Ureter (tissue), 1 donor: ENCODE measurements at places on chromosomes 6 and 20. TPM values are rescaled to one million over a fixed set of nuclear protein-coding genes. Genes with fewer than 3 reads are reported as not detected.

- DNase-seq: no peak
Observed at GRCh38 chr6:25270559-25270958, 8.6 kb upstream of the CARMIL1 start.

- no peak for DNase-seq
Observed at GRCh38 chr20:46872328-46873211, 22.1 kb upstream of the EYA2 start.

DNA sequence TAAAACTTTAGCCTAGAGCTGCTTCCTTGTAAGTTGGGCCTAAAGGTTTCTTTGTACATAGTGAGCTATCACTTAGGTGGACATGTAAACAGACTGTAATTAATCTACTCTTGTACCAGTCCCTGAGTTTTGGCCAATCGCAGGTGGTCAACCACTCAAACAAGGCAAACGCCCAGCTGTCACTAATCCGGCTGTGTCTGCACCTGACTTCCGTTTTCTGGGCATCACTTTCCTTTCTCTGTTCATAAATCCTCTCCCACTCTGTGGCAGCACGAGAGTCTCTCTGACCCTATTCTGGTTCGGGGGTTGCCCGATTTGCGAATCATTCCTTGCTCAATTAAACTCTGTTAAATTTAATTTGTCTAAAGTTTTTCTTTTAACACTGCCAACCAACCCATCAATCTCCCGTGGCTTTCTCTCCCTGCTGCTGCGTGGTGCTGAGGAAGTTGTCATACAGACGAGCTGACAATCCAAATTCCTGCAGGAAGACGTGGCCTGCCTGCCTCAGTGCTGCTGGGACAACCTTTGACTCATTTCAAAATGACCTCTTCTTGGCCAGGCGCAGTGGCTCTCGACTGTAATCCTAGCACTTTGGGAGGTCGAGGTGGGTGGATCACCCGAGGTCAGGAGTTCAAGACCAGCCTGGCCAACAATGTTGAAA lies 206.3 kb downstream of the QKI start:
- DNase-seq: no peak

DNA sequence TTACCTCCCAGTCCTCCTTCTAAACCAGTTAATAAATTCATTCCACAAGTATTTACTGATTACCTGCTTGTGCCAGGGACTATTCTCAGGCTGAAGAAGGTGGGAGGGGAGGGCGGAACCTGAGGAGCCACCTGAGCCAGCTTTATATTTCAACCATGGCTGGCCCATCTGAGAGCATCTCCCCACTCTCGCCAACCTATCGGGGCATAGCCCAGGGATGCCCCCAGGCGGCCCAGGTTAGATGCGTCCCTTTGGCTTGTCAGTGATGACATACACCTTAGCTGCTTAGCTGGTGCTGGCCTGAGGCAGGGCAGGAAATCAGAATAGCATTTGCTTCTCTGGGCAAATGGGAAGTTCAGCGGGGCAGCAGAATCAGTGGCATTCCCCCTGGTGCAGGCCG lies 4.9 kb upstream of the AAR2 start:
- DNase-seq: no peak

DNA sequence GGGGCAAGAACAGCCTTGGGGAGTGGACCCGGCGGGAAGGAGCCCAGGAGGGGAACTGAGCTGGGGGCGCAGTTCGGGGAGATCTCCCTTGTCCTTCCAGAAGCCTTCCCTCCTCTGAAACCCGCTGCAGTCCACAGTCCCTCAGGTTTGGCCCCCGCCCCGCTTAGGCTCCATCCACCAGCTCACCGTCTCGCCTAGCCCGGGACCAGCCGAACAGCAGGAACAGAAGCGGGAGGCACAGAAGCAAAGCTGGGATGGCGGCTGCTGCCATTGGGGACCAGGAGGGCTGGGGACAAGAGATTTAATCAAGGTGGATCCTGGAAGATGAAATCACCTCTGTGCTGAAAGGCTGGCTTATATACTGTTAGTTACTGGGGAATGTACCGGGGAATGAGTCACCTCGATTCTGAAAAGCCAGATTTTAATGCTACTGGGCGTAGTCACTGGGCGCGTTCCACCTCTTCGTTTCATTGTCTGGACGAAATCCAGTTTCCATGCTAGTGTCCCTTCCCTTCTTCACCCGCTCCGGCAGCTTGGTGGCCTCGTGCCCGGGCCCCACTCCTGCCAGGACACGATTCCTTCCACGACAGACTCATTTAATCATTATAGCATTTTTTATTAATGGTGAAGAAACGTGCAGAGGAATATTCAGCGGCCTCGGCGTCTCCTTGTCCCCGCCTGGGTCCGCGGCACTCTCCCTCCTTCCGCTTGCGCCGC lies at the start of gene RAET1L:
Gene RAET1L (minus strand): TSS at position 332 of the 717 bp plus-strand sequence. CDS start 61 bp downstream, at position 271.
- DNase-seq: peak; percentile 76

GRCh38 chr20:22795871-22796270 lies 211.5 kb upstream of the FOXA2 start:
- DNase-seq: peak; percentile 61

DNA sequence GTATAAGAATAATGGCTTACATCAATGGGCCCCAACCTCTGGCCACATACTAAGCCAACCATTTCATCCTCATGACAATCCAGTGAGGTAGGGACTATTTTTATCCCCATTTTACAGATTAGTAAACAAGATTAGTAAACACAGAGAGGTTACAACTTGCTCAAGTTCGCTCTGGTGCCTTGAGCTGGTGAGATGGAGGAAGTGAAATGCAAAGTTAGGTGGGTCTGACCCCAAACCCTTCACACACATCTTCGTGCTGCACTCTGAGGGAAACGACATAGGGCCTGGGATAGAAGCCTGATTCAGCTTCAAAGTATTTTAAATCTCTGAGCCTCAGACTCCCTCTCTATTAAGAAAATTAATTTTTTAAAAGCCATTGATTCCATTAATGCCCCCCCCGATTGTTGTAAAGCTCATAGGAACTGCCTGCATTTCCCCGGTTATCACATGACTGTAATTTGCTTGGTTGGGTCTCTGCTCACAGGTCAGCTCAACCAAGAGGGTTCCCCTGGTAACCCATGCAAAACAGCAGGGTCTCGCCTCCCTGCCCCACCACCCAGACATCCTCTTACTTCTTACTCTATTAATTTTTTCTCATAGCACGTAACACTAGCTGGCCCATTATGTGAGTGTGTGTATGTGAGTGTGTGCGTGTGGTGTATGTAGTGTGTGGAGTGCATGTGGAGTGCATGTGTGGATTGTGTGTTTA lies 221.2 kb downstream of the MAFB start:
- DNase-seq: no peak

GRCh38 chr6:110528101-110528929 lies 51.9 kb upstream of the SLC22A16 start:
- peak; percentile 54 for DNase-seq

- no peak for DNase-seq
Observed at GRCh38 chr6:100152201-100152600, 158.2 kb upstream of the MCHR2 start.

DNA sequence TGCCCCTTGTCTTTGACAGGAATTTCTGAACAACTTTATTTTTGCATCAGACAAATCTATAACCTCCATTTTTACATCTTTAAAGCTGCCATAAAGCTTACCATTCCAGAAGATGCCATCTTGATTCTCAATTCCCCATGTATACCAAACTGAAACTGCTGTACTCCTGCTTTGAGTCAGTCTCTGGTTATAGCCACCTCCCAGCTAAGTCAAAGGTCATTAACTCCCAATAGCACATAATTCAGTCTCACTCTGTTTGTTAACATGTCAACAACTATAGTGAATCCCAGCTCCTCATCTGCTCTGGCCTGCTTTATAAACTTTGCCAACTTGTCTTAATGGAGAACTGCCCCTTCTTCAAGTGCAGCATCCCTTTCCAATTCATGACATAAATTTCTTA lies 343.6 kb downstream of the FRK start:
- DNase-seq: no peak

DNA sequence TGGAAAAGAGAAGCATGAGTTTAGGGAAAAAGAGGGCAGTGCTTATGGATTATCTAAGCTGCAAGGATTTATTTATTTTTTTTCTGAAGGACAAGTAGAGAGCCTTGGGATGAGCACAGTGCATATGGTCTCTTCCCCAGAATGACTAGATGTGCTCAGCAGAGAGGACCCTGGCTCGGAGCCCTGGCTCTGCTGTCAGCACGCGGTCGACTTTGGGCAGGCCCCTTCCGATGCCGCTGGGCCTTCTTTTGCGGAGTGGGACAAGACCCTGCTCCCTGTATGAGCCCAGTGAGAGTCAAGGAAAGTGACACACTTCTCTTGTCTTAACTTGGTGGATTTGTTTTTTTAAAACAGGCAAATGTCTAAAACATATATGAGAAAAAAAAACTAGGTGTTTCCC lies 51.4 kb downstream of the LRRC1 start:
- DNase-seq: no peak

GRCh38 chr20:24684421-24684871 lies 215.0 kb downstream of the SYNDIG1 start:
- DNase-seq: no peak

DNA sequence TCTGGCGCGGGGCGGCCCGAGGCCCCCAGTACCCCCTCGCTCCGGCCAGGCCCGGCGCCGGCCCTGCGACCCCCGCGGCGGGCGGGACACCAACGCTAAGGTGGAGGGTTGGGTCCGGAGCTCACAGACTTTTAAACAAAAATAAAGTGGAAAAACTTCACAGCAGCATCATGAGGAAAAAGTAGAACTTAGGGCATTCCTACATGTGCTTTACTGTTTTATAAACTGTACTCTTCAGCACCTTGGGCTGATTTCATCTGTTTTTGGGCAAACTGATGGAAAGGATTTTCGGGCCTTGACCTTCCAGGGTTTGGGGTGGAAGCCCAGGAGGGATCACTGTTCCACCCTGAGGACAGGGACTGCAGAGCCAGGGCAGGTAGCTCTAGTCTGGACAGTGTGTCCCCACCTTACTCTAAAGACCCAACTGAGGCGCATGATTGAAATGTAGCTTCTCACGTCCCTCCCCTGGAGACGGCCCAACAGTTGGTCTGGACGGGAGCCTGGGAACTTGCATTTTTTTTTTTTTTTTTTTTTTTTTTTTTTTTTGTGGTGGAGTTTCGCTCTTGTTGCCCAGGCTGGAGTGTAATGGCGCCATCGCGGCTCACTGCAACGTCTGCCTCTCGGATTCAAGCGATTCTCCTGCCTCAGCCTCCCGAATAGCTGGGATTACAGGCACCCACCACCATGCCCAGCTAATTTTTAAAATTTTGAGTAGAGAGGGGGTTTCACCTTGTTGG lies 740 bp downstream of the NELFCD start:
- DNase-seq: no peak

GRCh38 chr6:36596356-36596755 lies 2.2 kb downstream of the SRSF3 start:
- no peak for DNase-seq

DNA sequence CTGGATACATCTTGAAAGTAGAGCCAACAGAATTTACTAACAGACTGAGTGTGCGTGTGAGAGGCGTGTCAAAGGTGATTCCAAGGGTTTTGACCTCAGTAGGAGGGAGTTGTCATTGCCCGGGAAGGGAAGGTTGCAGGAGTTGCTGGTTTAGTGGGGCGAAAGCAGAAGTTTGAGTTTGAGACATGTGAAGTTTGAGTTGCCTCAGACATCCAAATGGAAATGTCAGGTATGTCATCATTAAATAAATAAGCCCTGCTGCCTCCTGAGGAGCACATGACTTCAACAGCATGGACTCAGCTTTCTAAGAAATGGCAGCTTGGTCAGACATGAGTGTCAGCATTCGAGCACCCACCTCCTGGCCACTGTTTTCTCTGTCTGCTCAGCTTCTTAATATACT lies 26.6 kb upstream of the TGM2 start:
- no peak for DNase-seq

GRCh38 chr20:20513720-20514119 lies 145.8 kb downstream of the INSM1 start:
- DNase-seq: no peak

DNA sequence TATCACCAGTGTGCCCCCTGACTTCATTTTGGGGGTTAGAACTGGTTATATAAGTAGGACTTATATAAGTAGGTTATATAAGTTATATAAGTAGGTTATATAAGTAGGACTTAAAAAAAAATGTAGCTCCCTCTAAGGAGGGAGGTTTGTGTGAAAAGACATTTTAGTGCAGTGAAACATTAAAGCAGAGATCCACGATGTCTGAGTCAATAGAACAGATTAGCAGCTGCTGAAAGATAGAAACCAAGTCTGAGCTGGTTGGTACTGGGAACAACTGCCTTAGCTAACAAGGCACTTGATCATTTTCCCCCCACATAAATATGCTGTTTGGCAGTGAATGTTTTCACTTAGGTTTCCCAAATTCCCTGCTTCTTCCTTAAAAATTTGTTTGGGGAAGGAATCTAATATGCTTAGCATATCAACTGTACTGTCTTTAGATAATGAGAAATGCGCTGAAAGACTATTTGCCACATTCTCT lies 2.1 kb upstream of the RPS12 start:
- DNase-seq: no peak

DNA sequence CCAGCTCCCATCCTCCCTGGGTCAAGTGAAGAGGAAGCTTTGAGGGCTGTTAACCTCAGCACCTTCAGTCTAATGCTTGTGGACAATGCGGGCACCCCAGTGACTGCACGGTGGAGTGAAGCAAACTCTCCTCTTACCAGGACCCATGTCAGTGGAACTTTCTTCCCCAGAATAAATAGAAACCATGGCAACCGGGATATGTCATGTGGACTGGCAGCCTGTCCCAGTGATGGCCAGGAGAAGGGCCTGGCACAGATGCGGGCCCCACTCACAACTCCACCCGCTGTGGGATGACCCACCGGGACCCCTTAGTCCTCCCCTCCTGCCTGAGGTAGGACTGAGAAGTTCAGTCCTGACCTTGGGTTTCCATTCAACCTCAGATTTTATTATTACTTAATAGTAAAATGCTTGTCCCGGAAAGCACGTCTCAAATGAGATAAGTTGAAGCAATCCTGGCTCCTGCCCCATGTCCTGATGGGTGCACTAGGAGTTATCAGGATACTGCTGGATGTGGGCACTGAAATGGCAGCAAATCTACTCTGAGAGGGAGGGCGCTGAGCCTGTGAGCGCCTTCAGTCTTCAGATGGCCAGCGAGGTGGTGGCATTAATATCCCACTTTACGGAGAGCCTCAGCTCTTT lies 23.5 kb downstream of the TOX2 start:
- DNase-seq: no peak

Gene PTCHD4
- total RNA-seq: 1.1 TPM

Gene COL9A1
- total RNA-seq: 0.47 TPM

Gene DNAH8
- total RNA-seq: 0.13 TPM

Gene MAP3K7
- 31.3 TPM for total RNA-seq

Gene GLP1R
- 0.36 TPM for total RNA-seq

Gene ASF1A
- 24.5 TPM for total RNA-seq

Gene CALHM4
- total RNA-seq: not detected

Gene IL17F
- not detected for total RNA-seq

Gene ADTRP
- total RNA-seq: 42.4 TPM

Gene SPDEF
- 3.5 TPM for total RNA-seq

Gene PRDM1
- 18.2 TPM for total RNA-seq

Gene LST1
- 6.7 TPM for total RNA-seq
